ENCODE measurements at places on chromosomes 6 and 20.

- DNase-seq: no peak
Observed at GRCh38 chr6:6704103-6705060, 115.9 kb downstream of the LY86 start.

DNA sequence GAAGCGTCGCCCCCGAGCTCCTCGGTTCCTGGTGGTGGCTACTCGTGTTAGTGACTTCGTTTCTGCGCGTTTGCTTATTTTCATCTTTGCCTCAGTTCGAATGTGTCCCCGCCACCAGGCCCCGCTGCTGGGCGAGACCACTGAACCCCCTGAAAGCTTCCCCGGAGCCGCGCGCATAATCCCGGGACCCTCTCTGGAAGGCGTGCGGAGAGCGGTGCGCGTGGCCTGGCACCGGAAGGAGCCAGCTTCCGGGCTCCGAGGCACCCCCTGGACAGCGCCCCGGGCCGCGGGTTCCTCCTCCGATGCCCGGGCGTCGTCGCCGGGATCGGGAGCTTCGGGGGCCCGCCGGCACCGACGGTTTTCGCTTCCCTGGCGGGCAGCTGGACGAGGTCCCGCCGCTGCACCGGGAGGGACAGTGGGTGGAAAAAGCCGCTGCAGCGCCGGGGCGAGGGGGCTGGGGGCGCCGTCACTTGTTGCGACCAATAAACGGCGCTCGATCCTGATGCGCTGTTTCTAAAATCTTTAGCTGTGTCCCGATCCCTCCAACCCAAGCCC, 643 bp upstream of the SLC35D3 start:
- no peak for DNase-seq

- DNase-seq: no peak
Observed at GRCh38 chr20:22604815-22605214, 20.4 kb upstream of the FOXA2 start.

DNA sequence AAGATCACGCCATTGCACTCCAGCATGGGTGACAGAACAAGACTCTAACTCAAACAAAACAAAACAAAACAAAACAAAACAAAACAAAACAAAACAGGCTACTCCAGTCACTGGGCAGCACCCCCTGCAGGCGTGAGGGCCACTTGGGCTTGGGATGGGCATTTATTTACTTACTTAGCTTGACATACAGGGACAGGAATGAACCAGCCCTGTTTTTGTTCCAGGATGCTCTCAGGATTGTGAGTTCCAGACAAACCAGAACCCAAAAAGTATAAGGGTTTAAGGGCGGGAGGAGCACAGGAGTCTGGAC, 4.0 kb upstream of the PTPN1 start:
- no peak for DNase-seq

GRCh38 chr20:21202259-21202658, 76.4 kb downstream of the KIZ start:
- DNase-seq: no peak

DNA sequence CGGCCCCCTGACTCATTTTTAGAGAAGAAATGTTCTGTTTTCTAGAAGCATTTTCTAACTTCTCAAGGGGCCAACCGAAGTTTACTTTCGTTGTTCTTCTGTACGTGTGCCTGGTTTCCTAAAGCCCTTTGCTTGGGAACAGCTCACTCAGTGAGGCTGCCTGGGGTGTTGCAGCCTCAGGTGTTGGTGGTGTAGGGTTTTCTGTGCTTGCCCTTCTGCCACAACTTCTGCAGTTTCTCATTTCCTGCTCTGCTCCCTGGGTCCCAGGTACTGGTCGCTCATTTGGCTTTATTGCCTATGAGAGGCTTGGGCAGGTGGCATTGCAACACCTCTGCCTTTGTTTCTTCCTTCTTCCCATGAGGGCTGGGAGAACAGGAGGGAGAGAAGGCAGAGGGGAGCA, 278.3 kb downstream of the SOX4 start:
- no peak for DNase-seq

DNA sequence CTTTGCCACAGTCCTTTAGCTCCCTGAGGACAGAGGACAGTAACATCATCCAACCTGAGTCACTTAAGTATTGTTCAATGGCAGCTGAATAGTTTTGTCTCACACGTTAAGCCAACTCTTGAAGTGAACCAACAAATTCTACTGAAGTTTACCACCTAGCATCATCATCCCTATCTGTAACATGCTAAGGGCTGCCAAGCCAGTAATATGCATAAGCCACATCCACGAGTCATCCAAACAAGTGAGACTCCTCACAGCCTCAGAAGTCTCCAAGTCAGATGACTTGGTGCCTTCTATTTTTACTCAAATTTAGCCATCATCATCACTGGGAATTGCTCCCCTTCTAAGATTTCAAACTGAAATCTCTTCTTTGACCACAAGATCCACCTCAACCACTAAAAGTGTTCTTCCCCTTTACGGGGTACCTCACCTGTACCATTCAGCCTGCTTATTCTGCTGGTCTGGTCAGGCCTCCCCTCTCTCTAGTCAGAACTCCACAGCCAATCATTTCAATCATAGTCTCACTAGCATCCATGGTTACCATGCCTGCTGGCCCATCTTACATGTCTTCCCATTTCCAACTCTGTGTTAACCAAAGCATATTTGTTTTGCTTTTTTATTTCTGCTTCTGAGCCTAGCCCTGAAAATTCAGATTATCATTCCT, 73.7 kb downstream of the DTNBP1 start:
- DNase-seq: no peak

All from T-helper 1 cell (primary cell).